ENCODE measurements at places on chromosomes 12 and 14. TPM values are rescaled to one million over a fixed set of nuclear protein-coding genes. Genes with fewer than 3 reads are reported as not detected.

Gene TAS2R8
- total RNA-seq: not detected

Gene HRK
- not detected for total RNA-seq

Gene SLC39A2
- under 0.01 TPM for total RNA-seq

Gene CCDC198
- not detected for total RNA-seq

Gene LAG3
- total RNA-seq: 0.14 TPM

Gene ANKRD9
- total RNA-seq: 17.8 TPM

Gene RDH16
- 0.14 TPM for total RNA-seq

Gene RNU4-1
- under 0.01 TPM for total RNA-seq

Gene LUM
- total RNA-seq: 1,464 TPM

Gene RAD51AP1
- 1.7 TPM for total RNA-seq

Gene PDE3A
- 8.9 TPM for total RNA-seq

Gene TRMT5
- total RNA-seq: 11.8 TPM

Gene RACGAP1
- 15.2 TPM for total RNA-seq

Gene CLEC4C
- not detected for total RNA-seq

Gene TAS2R7
- not detected for total RNA-seq

Gene APOF
- total RNA-seq: not detected

Gene TCP11L2
- 65.1 TPM for total RNA-seq

Gene RPGRIP1
- not detected for total RNA-seq

Gene KRT75
- not detected for total RNA-seq

Gene NEUROD4
- total RNA-seq: not detected

Gene COL2A1
- not detected for total RNA-seq

Gene CLEC6A
- total RNA-seq: not detected

Gene LRTM2
- not detected for total RNA-seq

Gene SLCO1A2
- not detected for total RNA-seq
